ENCODE measurements at places on chromosomes 5 and 9.

GRCh38 chr5:76473661-76474060, 70.6 kb downstream of the IQGAP2 start:
- DNase-seq: peak; percentile 53

DNA sequence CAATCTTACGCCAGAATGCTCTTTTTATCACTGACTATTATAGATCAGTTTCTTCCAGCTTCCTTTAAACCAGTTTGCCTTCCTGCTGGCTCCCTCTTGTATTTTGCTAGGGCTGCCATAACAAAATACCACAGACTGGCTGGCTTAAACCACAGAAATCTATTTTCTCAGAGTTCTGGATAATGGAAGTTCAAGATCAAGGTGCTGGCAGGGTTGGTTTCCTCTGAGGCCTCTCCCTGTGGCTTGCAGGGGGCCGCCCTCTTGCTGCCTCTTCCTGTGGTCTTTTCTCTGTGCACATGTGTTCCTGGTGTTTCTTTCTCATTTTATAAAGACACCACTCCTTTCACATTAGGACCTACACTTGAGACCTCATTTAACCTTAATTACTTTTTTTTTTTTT, 6.8 kb upstream of the FXN start:
- no peak for DNase-seq

GRCh38 chr5:94248175-94248875, 370.1 kb downstream of the KIAA0825 start:
- no peak for DNase-seq

DNA sequence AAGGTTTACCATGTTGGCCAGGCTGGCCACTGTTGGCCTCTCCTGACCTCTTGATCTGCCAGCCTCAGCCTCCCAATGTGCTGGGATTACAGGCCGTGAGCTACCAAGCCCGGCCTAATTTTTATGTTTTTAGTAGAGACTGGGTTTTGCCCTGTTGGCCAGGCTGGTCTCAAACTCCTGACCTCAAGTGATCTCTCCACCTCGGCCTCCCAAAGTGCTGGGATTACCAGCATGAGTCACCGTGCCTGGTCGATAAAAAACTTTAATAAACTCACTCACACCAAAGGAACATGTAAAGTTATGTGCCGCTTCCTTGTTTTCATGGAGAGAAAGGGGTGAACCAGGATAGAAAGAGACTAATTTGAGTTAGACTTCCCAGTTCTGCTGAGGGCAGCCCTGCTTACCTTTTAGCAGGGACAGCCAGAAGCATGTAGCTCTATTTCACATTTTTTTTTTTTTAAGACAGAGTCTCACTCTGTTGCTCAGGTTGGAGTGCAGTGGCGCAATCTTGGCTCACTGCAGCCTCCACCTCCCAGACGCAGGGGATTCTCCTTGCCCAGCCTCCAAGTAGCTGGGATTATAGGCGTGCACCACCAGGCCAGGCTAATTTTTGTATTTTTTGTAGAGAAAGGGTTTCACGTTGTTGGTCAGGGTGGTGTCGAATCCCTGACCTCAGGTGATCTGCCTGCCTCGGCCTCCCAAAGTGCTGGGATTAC, 11.4 kb upstream of the HAUS6 start:
- DNase-seq: no peak

- DNase-seq: no peak
These were observed 407.0 kb downstream of the KCTD16 start for GRCh38 chr5:144577676-144578075.

GRCh38 chr5:135446615-135447014, 533 bp downstream of the DCANP1 start:
- no peak for DNase-seq

- DNase-seq: no peak
These were observed 16.9 kb upstream of the CPLX2 start for GRCh38 chr5:175854231-175855040.

DNA sequence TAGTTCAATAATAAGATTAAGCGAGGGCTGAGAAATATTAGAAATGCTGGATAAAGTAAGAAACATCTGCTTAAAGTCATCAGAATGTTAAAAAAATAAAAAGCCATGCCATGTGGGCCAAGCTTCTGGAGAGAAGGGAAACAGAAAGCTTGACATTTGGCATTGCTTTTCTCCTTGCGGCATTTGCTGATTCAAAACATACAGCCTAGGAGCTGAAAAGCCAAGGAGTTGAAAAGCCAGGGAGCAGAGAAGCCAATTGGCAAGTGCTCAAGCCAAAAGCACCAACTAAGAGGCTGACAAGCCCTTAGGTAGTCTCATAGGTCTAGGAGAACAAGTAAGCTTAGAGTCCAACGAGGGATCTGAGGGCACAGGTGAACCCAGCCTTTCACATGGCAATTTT, 754.3 kb downstream of the TLE4 start:
- DNase-seq: no peak

DNA sequence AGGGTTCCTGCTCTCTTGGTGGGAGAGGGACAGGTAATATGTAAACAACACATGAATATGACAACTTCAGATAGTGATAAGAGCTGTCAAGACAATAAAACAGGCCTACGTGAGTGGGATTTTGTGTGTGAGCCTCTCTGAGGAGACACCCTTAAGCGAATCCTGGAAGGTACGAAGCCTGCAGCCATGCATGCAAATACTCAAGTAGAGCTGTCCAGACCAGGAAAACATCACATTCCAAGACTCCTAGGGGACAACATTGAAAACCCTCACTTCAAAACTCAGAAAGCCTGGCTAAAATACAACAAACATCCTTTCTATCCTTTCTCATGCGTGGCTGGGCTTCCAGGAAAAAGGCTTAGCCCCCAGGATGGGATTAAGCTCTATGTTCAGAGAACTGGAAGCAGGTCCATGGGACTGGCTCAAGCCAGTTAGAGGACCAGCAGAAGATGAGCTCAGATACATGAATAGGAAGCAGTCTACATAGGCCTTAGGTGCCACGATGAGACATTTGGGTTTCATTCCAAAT, 124.8 kb upstream of the IQGAP2 start:
- DNase-seq: no peak

- no peak for DNase-seq
These were observed 441.7 kb downstream of the PRELID2 start for GRCh38 chr5:145393426-145393825.

DNA sequence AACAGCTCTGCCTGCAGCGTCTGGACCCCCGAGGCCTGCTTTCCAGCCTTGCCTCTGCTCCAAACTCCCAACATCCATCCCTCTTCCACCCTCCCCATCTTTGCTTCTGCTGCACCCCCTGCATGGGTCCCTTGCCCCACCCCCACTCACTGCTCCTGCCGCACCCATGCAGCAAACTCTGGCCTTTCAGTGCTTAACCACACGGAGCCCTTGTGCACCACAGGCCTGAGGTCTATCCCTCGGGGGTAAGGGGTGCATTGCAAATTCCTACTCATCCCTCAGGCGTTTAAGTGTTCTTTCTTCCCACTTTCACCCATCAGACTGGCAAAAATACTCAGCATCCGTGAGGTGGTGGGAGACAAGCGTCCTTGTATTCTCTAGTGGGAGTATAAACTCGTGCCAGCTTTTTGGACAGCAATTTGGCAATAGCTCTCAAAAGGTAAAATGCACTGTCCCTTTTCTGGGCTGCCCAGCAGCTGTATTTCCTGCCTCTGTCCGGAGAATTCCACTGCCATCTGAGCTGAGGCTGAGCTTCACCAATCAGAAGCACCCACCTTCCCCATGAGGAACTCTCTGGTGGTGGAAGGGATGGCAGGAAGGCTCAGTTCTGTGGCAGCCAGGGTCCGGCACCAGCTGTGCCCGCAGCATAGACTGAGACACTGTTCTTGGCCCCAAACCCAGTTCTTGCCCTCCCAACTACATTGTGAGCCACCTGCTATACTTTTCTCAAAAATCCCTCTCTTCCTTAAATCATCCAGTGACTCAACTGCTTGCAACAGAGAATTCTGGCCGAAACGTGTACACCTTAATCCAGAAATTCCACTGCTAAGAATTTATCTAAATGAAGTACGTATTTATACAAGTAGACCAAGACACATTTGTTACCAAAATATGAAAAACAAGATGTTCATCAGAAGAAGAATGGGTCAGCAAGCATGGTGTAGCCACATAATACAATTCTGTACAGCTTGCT, 15.0 kb downstream of the PSMB7 start:
- DNase-seq: no peak

DNA sequence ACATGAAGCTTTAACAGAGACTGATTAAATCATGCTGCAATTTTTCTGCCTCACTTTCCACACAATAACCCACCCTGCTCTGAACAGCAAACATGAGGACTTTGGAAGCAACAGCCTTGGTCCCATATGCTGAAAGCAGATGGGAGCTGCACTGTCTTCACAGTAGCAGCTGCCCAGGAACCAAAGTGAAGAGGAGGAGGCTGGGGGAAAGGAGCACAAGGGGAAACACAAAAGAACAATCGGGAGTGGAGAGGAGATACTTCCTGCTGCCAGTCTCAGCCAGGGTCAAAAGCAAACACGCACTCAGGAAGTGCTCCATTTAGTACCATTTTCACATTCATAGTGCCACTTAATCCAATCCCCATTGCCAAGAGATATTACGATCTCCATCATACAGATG, 183.3 kb upstream of the PUM3 start:
- no peak for DNase-seq

- DNase-seq: no peak
These were observed 32.2 kb upstream of the CDH18 start for GRCh38 chr5:20020247-20020646.

- DNase-seq: peak; percentile 59
These were observed 25.1 kb downstream of the NANS start for GRCh38 chr9:98081477-98082219.

GRCh38 chr9:38019731-38020130, 49.3 kb downstream of the SHB start:
- no peak for DNase-seq
